ENCODE measurements at places on chromosomes 7 and 10.

- DNase-seq, result no peak
Measured at GRCh38 chr7:113040849-113041248, 45.8 kb downstream of the GPR85 start.

- no peak for DNase-seq
Measured at GRCh38 chr7:67896721-67897120, 900.1 kb downstream of the TYW1 start.

DNA sequence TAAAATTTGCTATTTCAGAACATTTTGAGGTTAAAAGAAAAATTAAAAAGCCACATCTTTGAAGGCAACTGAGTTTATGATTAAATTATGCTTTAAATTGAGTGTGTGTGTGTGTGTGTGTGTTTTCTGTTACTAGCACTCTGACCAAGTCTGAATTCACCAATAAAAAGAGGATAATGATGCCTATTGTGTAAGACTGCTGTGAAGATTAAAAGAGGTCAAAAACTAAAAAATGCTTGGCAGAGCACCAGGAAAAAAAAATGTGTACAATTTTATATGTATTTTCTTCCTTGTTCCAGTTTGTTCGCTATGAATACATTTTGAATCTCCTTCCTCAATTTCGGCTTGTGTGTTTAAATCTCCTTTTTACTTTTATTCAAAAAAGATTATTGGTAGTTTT, 316.6 kb upstream of the MAGI2 start:
- no peak for DNase-seq

- no peak for DNase-seq
Measured at GRCh38 chr7:120079704-120080103, 193.3 kb upstream of the KCND2 start.

DNA sequence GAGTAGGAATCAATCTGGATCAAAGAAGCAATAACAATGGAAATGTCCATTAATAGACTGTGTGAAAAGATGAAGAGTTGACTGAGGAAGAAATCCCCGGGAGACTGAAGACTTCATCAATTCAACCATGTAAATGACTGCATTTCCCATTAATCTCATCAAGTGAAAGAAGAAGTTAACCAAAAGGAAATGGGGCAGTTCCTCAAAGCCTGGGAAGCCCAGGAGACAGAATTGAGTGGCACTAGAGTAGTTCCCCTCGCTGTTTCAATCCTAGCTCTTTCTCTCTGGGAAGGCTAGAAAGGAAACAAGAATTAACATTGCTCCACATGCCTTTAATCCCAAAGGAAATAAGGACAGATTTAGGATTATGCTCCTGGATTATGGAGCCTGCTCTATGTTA, 4.8 kb upstream of the OR6V1 start:
- DNase-seq, result no peak

- no peak for DNase-seq
Measured at GRCh38 chr7:47605816-47606575, 24.1 kb upstream of the TNS3 start.
